T-helper 17 cell (primary cell): ENCODE measurements at places on chromosomes 4 and X.

GRCh38 chr4:42750856-42751255, 94.0 kb upstream of the ATP8A1 start:
- no peak for DNase-seq

GRCh38 chr4:41878991-41879491, 56.2 kb upstream of the TMEM33 start:
- no peak for DNase-seq

DNA sequence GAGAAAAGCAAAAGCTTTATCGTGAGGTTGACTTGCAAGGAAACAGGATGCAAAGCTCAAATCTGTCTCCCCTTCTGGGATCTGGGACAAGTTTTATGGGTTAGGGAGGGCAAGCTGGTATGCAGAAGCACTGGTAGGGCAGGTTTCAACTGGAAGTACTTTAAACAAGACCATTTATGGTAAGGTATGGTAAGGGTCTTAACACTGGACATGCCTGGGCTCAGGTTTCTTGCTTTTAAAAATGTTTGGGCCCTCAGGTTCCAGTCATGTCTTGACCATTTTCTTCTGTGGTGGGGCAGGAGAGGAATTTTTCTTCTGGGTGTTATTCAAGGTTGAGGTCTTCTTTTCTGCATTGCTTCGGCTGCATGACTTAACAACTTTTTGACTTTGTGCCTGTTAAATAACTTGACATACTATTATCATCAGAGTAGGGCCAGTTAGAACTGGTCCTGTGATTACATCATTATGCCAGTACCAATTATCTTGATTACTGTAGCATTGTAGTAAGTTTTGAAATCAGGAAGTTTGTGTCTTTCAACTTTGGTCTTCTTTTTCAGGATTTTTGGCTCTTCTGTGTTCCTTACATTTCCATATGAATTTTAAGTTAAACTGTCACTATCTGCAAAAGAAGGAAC, 33.7 kb downstream of the CD38 start:
- no peak for DNase-seq

GRCh38 chr4:42638993-42639392, 17.9 kb downstream of the ATP8A1 start:
- DNase-seq = no peak

DNA sequence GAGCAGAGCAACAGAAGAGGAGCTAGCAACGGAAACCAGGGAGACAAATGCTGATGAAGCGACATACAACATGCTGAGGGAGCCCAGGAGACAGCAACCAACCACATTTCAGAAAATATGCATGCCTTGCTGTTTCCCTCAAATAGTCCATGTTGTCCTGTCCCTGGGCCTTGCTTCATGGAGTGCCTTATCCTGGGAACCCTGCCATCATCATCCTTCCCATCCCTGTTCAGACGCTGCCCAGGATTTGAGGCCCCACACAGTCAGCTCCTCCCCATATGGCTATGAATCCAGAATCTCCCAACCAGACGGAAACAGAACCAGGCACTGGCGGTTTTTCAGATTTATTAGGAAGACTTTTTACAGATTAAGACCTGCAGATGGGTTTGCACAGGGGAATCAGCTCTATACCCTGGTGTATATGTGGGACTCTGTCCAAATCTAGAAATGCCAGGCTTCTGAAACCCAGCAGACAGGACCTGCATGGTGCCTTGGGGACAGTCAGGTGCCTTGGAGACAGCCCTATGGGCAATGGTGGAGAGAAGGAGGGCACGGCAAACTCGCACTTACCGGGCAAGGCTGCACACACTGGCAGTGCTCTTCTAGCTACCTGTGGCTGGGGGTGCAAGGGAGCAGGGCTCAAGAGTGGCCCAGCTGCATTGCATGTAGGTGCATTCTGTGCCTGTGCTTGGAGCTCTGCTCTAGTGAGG, 199.7 kb upstream of the MAMLD1 start:
- no peak for DNase-seq

- DNase-seq = no peak
Measured at GRCh38 chr4:7166237-7166636, 26.1 kb upstream of the SORCS2 start.

GRCh38 chrX:65532016-65532415, 2.6 kb downstream of the LAS1L start:
- DNase-seq = no peak

DNA sequence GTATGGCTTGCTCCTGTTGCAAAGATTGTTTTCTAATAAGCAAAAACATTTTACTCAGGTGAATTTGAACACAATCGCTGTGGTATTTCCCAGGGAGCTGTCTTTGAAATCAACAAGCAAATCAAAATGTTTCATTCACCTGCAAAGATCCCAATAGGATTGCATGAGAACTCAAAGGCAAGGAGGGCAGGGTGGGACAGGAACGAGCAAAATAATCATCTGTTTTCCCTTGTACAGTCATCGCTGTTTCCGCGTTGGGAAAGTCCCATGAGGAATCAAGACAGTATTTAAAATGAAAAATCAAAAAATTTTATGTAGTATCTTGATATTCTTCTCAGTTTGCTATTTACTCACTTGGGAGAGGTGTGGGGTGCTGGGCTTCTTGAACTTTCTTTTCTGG, 198.8 kb downstream of the STIM2 start:
- DNase-seq = no peak

- no peak for DNase-seq
Measured at GRCh38 chr4:186948361-186949242, 224.9 kb upstream of the FAT1 start.

- no peak for DNase-seq
Measured at GRCh38 chr4:30642567-30642966, 77.6 kb upstream of the PCDH7 start.

- no peak for DNase-seq
Measured at GRCh38 chr4:165351359-165352130, 24.1 kb downstream of the MSMO1 start.

DNA sequence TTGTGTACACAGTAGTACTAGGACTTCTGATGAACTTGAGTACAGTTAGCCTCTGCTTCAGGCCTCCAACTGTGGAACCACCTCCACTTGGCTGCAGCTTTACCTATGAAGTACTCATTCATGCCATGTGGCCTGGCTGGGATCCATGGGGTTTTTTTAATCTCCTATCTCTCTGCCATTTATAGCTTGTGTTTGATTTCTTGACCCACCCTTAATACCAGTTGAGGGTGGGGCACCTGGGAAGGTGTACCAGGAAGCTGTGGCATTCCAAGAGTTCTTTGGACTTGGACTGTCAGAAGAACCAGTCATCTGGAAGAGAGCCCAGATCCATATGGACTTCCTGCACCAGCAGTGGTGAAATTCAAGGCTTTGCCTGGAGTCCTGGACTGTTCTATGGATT, 230.1 kb downstream of the SHROOM3 start:
- no peak for DNase-seq

DNA sequence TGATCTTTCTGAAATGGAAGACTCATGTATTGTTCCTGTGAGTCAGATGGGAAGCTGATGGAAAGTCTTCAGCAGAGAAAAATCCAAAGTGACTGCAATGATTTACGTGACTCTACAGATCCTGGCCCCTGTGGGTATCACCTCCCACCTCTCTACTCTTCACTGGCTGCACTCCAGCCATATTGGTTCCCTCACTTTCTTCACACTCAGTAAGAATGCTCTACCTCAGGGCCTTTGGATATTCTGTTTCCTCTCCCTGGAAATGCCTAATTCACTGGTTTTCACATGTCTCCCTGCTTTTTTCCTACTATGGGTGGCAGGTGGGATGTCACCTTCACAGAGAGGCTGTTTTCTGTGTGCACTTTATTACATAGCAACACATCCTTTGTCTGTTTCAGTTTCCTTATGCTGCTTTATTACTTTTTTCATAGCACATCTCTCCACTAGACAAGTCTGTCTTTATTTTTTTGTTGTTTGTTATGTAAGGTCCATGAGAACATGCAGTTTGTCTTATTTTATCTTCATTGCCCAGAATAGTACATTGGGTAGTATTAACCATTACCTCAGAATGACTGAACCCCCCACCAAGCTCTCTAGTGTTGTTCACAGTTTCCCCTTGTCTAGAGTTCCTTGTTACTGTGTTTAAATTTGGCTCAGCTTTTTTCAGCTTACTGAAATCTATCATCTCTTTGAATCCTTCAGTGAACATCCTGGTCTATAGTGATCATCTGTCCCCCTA, 57.6 kb upstream of the CLNK start:
- no peak for DNase-seq

DNA sequence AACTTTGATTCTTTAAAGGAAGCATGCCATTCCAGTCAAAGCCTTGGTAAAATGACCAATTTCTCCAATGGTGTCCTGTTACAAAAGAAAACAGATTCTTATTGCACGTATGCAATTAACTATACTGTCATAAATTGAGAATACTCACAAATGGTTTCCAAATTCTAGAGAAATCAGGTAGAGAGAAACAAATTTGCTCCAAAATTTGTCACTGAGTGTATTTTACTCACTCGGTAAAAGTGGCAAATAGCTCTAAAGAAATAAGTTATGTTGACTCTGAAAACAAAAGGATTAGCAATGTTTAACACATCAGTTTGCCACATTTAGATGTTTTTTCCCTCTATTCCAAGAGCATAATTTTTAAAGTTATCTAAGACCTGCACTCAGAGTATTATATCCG, 133.1 kb downstream of the DMD start:
- DNase-seq = no peak

DNA sequence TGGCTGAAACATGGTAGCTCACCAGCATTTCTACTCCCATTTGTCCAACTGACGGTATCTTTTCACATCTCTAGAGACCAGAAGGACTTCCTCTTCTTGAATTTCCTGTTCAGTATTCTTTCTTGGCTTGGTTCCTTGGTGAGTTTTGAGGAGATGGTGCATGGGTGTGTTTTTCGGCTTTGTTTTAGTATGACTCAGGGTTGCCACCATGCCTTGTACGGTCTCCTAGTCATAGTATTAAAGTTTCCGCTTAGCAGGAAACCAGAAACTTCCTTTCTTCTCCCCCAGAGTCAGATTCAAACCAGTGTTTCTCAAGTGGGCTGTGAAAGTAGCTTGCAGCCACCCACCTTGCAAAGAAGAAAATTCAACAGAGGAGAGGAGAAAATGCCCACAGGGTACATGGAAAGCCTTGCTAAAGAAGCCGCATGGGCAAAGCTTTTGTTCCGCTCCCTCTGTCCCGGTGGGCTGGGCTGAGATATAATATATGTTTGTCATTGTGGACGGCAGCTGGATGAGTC, 5.7 kb downstream of the CD99 start:
- DNase-seq = no peak

- no peak for DNase-seq
Measured at GRCh38 chr4:48710446-48711209, 69.5 kb downstream of the FRYL start.

DNA sequence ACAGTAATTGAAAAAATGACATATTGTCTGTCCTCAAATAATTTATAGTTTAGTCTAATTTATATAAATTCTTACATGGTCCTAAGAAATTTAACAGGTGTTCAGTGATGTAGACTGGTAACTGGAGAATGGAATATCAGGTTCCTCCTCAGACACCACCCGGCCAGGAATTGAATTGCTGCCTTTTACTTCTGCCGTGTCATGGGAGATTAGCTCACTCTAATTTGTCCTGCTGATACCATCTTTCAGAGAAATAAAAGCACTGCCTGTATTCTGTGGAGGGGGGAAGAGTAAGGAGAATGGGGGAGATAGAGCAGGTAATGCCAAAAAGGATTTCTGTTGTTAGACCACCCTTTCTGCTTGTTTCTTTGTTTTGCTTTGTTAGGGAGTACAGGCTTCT, 125.2 kb upstream of the KLHL4 start:
- no peak for DNase-seq

DNA sequence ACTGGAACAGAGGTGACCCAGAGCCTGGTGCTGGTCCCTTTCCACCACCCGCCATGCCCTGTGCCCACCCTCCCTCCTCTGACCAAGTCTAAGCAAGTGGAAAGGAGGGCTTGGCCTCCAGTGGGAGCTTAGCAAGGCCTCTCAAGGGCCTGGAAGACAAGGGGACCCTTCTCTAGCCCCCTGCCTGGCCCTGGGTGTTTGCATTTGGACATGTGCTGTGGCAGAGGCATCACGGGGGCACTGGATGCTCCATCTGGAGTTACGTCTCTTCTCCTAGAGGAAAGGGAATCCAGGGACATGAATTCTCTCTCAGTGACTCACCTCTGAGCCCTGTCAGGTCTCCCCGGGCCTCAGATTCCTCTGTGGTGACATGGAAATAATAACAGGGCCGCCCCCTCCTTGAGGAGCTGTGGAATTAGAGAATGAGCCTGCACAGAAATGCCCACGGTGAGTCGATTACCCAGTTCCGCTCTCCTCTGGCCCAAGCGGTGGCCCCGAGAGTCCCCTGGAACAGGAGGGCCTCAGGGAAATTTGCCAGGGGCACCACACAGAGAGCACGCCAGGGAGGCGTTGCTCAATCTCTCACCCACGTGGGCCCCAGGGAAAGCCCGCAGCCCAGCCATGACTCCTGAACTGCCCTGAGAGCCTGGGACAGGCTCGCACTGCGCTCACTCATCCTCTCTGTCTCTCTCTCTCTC, 189.6 kb downstream of the BCOR start:
- no peak for DNase-seq

DNA sequence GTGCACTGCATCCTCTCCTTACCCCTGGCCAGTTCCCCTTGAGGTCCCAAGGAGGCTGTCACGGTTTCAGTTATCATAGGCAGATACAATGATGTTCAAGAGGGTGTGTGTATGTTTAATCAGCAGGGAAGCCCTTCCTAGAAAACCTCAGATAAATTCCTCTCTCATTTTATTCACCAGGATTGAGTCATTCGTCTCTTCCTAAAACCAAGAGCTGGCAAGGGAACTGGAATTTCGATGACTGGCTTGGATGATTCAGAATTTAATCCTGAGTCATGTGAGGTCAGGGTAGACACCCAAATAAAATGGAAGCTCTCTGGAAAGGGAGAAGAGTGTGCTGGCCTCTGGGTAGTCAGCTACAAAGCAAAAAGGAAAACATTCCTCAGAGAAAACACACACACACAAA, 106.2 kb upstream of the RAPGEF2 start:
- no peak for DNase-seq

GRCh38 chrX:107724653-107725052, 50.9 kb downstream of the TSC22D3 start:
- DNase-seq = no peak

GRCh38 chr4:45358573-45359506, 632.5 kb upstream of the GNPDA2 start:
- no peak for DNase-seq

DNA sequence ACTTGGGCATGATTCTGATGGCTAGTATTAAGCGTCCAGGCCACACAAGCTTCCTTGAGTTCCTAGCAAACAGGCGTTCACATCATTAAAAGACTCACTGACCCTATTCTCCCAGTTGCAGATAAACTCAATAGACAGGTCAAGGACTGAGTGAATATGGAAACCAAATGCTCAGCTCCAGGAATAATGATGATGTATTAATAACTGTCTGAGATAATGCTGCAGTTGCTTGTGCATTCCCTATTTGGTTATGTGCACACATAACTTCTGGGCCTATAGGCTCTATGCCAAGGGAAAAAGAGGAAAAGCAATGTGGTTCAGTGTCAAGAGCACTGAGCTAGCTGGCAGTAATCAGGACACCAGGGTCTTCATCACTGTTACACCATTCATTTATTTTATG, 3.5 kb downstream of the RAB9B start:
- DNase-seq = no peak

- no peak for DNase-seq
Measured at GRCh38 chrX:148517176-148517575, 16.8 kb downstream of the AFF2 start.
